Panc1 (cell line): ENCODE measurements at places on chromosomes 1 and 21.

GRCh38 chr1:65250826-65251225 lies 58.5 kb upstream of the DNAJC6 start:
- no peak for DNase-seq

DNA sequence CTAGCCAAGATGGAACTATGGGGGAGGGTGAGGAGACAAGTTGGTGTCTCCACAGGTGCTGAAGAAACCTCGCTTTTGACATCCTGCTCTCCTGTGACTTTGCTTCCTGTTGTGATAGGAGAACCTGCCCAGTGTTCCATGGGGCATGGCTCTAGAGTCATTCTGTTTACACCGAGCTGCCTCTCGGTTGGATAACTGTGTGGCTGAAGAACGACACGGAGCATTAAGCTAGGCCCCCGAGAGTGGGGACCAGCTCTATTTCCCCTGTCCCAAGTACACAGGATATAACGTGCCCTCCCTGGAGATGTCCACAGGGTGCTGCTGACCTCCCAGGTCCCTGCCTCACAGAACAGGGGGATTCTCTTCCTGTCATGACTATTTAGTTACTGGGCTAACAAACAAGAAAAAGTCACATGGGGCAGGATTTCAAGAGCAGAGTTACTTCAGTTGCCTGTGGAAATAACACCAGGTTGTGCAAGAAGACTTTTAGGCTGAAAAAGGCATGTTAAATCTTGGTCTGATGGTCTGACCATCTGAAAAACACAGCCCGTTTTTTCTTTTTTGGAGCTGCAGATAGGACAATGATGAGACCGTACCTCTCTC lies 29.4 kb upstream of the PPP2R5A start:
- DNase-seq = no peak

GRCh38 chr21:38472412-38473108 lies 25.7 kb downstream of the ERG start:
- DNase-seq = no peak

DNA sequence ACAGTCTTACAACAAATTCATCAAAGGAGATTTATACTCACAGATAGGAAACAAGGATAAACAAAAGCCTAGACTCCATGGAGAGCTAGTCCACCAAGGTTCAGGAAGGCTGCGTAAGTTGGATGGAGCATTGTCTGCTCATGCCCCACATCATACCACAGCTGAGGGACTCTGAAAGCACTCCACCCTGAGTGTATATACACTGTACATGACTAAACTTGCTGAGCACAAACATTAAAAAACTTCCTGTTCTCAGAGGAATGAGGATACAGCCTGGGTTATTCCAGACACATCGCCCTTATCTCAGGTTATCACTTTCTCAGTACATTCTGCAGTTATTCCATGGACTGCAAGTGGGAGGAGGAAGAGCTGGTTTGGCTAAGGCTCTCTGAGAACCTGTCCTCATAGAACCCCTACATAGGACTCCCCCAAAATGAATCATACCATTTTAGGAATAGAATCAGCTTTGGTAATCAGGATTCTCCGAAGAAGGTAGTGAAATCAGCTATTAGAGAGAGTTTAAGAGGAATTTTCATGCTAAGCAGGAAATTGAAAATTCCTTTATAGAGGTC lies 58.0 kb upstream of the PRMT6 start:
- no peak for DNase-seq

GRCh38 chr1:245645894-245646293 lies 491.1 kb downstream of the KIF26B start:
- DNase-seq = no peak

- DNase-seq = no peak
Observed at GRCh38 chr1:3809680-3810079, 13.4 kb upstream of the LRRC47 start.
